ENCODE measurements at places on chromosomes 7 and 10. TPM values are rescaled to one million over a fixed set of nuclear protein-coding genes. Genes with fewer than 3 reads are reported as not detected.

GRCh38 chr10:71131508-71132088 is 80.8 kb upstream of the UNC5B start:
- no peak for DNase-seq

The TSPAN13 gene
- 12.2 TPM for total RNA-seq

The PNLIPRP1 gene
- total RNA-seq, result not detected

The MGMT gene
- 24.2 TPM for total RNA-seq

The PTCD1 gene
- 7.6 TPM for total RNA-seq

GRCh38 chr7:151814400-151815009 is 62.4 kb downstream of the PRKAG2 start:
- DNase-seq, result no peak

GRCh38 chr10:63628526-63629362 is 107.5 kb downstream of the REEP3 start:
- peak; percentile 76 for DNase-seq

DNA sequence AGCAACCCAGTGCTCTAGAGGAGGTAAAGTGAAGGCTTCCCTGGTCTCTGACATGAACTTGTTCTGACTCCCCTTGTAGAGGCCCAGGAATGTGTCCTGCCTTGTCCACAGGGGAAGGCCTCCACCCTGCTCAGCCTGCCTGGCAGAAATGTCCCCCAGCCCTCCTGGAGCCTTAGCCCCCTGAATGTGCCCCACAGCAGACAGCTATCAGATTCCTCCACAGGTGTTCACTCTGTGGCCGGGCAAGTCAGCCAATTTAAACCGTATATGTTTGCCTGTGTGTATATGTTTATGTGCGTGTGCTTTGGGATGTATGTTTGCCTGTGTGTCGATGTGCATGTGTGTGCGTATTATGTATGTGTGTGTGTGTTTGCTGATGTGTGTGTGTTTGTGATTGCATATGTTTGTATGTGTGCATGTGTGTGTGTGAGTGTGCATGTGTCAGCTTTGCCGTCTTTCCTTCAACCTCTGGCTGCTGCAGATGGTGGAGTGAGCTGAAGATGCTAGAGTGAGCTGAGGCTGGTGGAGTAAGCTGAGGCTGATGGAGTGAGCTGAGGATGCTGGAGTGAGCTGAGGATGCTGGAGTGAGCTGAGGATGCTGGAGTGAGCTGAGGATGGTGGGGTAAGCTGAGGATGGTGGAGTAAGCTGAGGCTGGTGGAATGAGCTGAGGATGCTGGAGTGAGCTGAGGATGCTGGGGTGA is 68.9 kb upstream of the ANTXRL start:
- no peak for DNase-seq

GRCh38 chr10:118760265-118760664 is 5.5 kb upstream of the CACUL1 start:
- no peak for DNase-seq

GRCh38 chr10:117138838-117139580 is 939 bp upstream of the VAX1 start:
- DNase-seq, result no peak

The LRRC4 gene
- total RNA-seq, result not detected

- DNase-seq, result no peak
Observed at GRCh38 chr7:47571331-47572093, 10.4 kb downstream of the TNS3 start.

- DNase-seq, result no peak
Observed at GRCh38 chr10:14926722-14927416, 27.0 kb downstream of the DCLRE1C start.

The CALHM3 gene
- total RNA-seq, result not detected

The DRGX gene
- not detected for total RNA-seq

DNA sequence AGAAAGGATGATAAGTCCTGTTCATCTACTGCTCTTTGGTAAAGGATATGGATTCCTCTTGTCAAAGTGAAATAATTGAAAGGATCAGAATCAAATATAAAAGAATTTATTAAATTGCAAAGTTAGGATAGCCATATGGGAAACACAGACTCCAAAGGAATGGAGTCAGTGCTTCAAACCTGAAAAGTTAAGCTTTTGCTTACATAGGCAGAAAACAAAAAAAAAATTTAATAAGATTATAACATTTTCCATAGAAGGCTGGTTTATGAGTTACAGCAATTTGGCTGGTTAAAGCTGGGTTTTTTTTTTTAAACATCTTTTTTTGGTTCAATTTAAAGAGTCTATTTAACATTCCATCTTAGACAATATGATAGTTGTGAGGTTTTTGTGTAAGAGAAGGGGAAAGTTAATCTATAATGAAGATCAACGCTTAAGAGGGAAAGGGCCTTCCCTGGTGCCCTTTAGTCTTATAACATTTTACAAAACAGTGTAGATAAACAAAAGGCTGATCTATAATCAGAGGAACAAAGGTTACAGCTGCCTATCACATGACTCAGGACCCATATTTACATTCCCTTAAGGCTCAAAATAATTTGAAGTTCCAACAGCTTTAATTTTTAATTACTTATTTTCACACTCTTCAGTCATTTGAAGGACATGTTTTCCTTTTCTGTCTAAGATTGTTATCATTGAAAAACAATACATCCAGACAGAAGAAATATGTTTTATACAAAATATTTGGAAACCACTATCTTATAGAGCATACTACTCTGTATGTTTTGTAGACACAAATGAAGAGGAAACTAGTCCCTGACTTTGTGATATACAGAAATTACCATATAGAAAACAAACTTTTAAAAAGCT is 234.3 kb upstream of the MBL2 start:
- no peak for DNase-seq

GRCh38 chr7:76151932-76152331 is 49.8 kb upstream of the SRRM3 start:
- DNase-seq, result no peak

DNA sequence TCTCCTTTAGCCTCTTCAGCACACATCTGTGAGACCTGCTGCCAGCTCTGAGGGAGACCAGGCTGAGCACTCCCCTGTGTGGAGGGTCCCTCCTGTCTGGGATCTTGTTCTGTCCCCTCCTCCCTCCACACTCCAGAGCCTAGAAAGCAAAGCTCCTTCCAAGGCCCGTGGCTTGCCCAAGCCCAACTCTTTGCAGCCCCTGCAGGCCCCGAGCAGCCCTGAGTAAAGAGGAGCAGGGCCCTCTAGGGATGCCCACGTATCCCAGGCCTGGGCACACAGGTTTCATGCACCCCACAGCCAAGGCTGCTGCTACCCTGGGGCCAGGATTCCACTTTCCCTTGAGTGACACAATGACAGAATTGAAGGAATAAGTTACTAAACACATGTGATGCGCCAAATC is 24.0 kb downstream of the COBL start:
- no peak for DNase-seq

DNA sequence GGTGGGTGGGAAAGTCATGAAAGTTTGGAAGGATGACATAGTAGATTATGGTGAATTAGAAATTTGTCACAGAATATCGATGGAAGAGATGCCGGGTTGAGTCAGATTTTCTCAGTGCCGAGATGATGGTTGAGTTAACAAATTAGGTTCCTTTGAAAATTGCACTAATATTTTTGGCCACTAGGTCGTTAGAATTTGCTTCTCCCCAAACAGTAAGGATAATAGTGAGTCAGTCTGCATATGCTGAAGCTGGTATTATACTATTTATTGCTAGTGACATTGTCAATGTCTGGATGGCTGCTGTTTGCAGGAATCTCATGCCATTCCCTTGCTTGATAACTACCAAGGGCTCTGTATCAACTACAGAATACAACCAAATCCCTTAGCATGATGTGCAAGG is 37.7 kb upstream of the MINDY3 start:
- peak; percentile 18 for DNase-seq

DNA sequence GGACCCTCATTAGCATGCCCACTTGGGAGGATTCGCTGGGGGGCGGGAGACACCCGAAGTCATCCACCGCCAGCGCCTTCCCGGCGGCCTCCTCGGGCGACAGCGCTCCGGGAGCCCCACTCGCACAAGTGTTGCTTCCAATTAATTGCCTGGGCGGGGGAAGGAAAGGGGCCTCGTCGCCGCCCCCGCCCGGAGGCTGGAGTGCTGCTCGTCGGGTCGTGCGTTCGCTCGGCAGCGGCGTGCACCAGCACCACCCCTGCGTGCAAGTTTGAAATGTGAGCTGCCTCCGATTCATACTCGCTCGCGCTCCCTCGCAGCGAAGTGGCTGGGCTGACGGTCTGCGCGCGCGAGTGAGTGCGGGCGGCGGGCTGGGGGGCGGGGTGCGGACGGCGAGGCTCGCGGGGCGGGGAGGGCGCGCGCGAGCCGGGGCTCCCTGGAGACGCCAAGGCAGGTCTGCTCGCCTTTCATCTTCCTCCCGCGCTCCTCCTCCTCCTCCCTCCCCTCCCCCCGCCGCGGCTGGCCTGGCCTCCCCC is 104.6 kb upstream of the PPIF start:
- peak; percentile 78 for DNase-seq

DNA sequence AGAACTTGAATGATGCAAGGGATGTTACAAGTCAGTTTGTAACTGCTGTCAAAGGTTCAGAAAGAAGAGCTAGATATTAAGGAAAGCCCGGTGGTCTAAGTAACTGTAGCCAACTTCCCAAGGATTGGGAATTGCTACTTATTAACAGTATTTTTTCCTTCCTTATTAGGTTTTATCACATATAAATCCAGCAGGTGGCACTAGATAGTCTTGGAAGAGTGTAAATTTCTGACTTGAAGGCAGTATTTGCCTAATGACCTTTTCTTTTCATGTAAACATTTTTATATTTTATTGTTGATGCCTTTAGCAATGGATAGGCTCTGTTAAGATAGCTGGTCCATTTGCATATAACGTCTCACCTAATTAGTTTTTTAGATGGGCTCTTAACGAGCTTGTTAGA is 51.2 kb downstream of the ANLN start:
- no peak for DNase-seq

- peak; percentile 18 for DNase-seq
Observed at GRCh38 chr7:37683246-37684120, at the start of gene GPR141. TSS of gene GPR141 (plus strand) at chr7:37683766. CDS start at chr7:37740394, 56,628 bp downstream.

DNA sequence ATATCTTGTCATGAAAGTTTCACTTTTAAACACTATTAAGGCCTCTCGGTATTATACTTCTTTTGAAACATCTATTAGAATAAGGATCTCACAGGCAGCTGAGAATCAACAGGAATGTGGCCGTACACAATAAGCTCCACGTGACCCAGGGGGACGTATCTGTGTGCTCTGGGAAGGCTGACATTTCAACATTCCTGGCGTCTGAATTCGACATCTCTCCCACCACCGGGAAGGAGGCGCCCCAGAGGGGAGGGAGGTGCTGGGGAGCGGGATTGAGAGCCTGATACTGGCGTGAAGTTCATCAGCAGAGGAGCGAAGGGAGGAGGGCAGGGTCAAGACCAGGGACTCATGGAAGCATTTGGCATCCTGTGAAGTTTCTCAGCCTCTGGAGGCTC is 401.3 kb downstream of the DNAJB6 start:
- DNase-seq, result no peak

DNA sequence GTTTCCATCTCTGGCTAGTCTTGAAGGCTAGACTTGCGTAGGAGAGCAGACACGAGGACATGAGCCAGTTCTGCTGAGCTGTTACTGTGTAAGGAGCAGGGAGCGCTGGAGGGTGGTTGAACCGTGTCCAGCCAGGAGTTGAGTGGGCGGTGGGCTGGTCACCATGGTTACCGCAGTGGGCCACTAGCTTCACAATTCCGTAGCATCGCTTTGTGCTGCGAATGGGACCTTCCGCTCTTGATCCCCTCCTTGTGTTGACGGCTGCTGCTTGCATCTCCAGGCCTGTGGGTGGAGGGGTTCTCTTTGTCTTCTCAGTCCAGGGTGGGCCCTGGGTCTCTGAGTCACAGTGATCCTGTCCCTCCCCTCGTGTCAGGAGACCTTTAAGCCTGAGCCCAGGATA is 49.4 kb upstream of the OCM start:
- DNase-seq, result no peak

The ASB10 gene
- not detected for total RNA-seq

The AKR1D1 gene
- not detected for total RNA-seq

The CLCN1 gene
- not detected for total RNA-seq

The PIP gene
- not detected for total RNA-seq

- DNase-seq, result no peak
Observed at GRCh38 chr7:98387544-98388226, 13.2 kb downstream of the BAIAP2L1 start.

- no peak for DNase-seq
Observed at GRCh38 chr10:93299606-93300287, 182.4 kb downstream of the MYOF start.

DNA sequence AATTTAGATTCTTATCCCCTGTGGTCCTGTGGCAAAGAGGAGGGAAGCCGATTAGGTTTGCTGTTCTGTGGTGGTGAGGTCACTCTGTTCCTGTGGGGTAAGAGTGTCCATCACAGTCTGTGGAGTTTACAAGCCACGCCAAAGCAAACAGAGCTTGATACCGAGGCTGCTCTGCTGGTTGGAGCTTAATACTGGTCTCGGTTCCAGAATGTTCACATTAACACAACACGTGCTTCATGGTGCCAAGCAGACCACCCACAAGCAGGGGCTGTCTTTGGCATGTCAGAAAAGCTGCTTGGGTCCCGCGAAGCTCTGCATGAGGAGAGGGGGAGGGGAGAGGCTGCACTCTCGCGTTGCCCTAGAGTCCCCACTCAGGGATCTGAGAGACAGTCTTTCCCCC is 47.5 kb downstream of the DNAJB6 start:
- DNase-seq, result no peak

The CNNM1 gene
- total RNA-seq, result not detected

DNA sequence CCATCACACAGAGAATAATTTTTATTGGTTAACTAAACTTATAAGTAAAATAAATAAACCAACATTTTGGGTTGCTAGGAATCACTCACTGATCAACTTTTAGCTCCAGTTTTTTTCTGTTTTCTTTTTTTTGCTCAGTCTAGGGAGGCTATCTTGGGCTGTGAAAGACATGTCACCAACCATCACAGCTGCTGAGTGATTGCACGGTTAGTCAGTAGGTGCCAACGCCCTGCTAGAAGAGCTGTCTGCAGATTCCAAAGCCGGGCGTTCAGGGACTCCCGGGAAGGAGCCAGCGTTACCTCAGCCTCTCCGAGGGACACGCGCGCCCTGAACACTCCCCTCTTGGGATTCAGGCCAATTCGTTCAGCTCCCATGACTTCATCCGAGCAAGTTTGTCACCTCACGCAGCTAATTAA is 604 bp upstream of the STAM start:
- no peak for DNase-seq

GRCh38 chr10:51427758-51428157 is 271.6 kb downstream of the CSTF2T start:
- DNase-seq, result no peak
